Activated naive CD4-positive, alpha-beta T cell treated with anti-CD3 and anti-CD28 coated beads for 36 hours (primary cell): ENCODE measurements at places on chromosomes 3 and 15. TPM values are rescaled to one million over a fixed set of nuclear protein-coding genes. Genes with fewer than 3 reads are reported as not detected.

Gene CNTN4
- not detected for total RNA-seq

Gene MYD88
- total RNA-seq: 16.6 TPM

GRCh38 chr15:81373775-81374395 lies at the start of gene TMC3:
TMC3 (minus strand) TSS chr15:81374213; CDS start chr15:81374077, 136 bp downstream.
- DNase-seq: no peak

DNA sequence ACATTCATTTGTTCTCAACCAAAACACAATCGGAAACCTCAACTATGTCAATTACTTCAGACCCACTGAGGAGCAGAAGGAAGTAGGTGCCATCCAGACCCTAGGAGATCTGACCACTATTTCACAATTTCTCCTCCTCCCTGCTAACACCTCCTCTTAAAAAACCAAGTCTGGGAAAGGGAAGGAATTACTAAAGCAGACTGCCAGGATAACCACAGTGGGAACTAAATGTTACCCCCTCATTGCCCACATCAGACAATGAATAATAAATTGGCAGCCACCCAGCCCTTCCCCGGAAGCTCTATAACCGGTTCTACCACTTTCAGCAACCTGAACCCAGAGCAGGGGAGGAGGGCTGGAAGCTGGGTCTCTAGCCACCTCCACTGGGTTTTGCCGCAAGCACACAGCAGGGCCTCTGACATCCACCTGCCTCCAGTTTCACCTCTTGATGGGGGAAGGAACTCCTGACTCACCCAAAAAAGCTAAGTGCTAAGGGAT lies 17.6 kb downstream of the C15orf62 start:
- peak; percentile 83 for DNase-seq

GRCh38 chr3:53677413-53677812 lies 168.8 kb downstream of the CHDH start:
- no peak for DNase-seq

GRCh38 chr15:71151081-71151480 lies 35.8 kb downstream of the THSD4 start:
- DNase-seq: no peak

- DNase-seq: no peak
Observed at GRCh38 chr3:9498781-9499180, 54.8 kb downstream of the LHFPL4 start.

Gene STIMATE
- 9.7 TPM for total RNA-seq

Gene MINAR1
- total RNA-seq: 0.21 TPM

GRCh38 chr3:195180490-195181112 lies 90.4 kb downstream of the XXYLT1 start:
- DNase-seq: no peak

DNA sequence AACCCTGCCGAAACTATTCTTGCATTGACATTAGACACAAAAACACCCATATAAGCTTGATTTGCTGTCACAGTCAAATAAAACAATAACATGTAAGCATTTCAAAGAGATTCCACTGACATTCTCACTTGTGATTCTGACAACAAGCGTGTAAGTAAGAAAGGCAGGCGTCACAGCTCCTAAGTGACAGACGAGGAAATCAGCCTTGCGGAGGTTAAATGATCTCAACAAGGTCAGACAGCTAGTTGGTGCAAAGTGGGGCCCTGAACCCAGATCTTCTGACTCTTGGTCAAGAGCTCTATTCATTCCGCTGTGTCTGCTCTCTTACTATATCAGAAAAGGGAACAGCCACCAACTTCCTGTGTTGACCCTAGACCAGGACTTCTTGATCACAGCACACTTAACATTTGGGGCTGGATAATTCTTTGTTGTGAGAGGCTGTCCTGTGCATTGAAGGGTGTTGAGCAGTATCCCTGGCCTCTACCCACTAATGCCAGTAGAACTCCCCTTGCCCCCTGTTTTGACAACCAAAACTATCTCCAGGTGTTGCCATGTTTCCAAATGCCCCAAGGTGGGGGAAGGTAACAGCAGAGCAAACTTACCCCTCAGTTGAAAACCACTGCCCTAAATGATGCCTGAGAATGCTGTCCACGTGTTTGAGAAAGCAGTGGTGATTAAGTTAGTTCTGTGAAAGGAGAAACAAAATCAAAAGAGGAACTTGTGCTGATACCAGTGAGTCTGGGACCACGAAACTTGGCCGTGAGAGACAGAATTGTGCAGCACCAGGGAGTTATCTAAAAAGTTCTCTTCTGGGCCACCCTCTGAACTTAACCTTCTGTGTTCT lies 86.1 kb downstream of the LIPC start:
- peak; percentile 38 for DNase-seq

Gene SCN11A
- 0.05 TPM for total RNA-seq

DNA sequence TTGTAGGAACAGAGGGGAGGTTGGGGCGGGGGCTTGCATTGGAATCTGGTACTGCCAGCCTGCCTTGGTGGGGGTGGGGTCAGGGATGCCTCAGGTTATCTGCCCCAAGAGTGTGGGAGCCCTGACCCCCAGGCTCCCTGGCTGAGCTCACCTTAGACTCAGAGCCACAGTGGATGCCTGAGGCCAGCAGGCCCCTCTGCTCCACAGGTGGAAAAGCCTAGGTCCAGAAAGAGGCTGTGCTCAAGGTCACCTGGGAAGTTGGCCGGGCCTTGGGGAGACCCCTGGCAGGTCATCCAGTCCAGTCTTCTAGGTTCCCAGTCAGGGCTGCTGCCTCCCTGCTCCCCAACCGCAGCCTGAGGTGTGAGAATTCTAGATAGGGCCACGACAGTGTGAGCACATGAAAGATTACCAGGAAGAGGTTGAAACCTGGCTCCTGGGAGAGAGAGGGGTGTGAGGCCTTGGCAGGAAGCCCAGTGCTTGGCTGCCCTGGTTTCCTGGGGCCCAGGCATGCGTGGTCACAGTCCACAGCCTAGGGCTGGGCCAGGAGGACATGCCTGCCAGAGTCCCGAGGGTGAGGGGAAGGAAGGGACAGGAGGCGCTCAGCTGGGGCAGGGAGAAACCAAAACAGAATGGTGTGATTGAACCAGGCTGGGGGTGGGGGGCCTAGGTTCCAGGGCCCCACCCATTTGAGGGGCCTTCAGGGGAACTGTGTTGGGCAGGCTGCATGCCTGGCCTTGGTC lies 4.9 kb downstream of the HDAC11 start:
- peak; percentile 25 for DNase-seq

Gene MORF4L1
- total RNA-seq: 338 TPM

GRCh38 chr3:169116056-169116693 lies 547.3 kb downstream of the MECOM start:
- DNase-seq: no peak

- no peak for DNase-seq
Observed at GRCh38 chr3:94996743-94997142, 933.9 kb downstream of the NSUN3 start.

Gene CILP
- total RNA-seq: not detected

Gene GASK1A
- total RNA-seq: not detected

Gene P2RY12
- not detected for total RNA-seq

Gene ANKRD34C
- not detected for total RNA-seq

- no peak for DNase-seq
Observed at GRCh38 chr3:169144270-169144669, 519.2 kb downstream of the MECOM start.

GRCh38 chr3:133209871-133210550 lies 171.8 kb downstream of the TMEM108 start:
- peak; percentile 13 for DNase-seq

GRCh38 chr3:55709411-55710012 lies 222.4 kb upstream of the WNT5A start:
- DNase-seq: no peak

DNA sequence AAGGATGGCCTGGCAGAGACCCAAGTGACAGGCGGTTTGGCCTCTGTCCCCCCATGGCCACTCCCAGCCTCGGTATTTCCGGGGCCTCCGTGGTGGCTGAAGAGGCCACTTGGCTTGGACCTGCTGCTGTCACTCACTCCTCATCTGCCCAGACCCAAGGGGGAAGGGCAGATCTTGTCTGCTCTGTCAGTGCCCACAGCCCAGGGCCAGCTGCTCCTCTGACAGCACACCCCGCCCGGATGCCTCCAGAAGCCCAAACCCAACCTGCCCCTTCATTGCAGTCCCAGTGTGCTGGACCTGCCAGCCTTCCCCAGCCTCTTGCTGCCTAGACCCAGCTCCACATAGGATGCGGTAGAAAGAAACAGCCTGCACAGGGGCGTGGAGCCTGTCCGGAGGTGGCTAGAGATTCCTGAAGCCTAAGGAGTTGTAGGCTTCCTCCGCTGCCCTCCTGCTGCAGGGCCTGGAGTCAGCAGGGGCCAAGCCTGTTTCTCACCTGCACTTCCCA lies 52.0 kb downstream of the MAGEF1 start:
- no peak for DNase-seq

- no peak for DNase-seq
Observed at GRCh38 chr3:22265403-22265802, 514.4 kb upstream of the ZNF385D start.

Gene FURIN
- 443 TPM for total RNA-seq

Gene SUSD5
- total RNA-seq: not detected

DNA sequence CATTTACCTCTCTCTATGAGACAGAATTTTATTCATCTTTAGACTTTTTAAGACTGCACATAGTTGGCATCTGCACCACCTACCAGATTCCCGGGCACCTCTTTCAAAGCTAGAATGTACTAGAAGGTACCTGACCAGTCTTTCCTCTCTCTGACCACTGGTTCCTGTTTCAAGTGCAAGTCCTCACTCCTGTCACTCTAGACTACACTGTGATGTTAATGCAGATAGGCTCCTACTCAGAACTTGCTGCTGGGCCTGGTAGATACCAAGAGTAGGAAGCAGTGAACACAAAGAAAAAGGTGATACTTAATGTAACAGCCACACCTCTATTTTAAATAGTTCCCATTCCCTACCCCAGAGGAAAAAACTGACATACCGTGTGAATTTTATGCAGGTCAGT lies 8.1 kb upstream of the TCAIM start:
- no peak for DNase-seq

GRCh38 chr3:129534428-129535027 lies 6.1 kb downstream of the RHO start:
- no peak for DNase-seq

GRCh38 chr15:29242456-29243242 lies 27.0 kb downstream of the NSMCE3 start:
- no peak for DNase-seq

DNA sequence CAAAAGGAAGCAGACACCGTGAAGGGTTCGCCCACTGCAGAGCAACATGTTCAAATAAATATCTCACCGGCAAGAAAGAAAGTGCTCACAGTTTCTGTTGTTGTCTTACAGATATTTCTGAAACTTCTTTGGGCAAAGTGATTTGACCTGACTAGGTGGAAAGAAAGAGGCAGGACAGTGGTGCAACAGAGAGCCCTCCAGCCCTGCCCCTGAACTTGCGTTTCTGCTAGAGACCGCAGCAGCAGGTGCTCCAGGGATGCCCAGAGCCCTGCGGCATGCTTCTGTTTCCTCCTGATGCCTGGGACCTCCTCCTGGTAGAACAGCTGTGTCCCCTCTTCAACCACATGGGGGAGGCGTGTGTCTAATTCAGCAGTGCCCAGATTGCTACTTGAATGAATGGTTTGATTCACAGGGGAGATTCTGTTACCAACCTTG lies 123.4 kb downstream of the ATP10A start:
- peak; percentile 66 for DNase-seq

Gene MYO5C
- total RNA-seq: 0.19 TPM

DNA sequence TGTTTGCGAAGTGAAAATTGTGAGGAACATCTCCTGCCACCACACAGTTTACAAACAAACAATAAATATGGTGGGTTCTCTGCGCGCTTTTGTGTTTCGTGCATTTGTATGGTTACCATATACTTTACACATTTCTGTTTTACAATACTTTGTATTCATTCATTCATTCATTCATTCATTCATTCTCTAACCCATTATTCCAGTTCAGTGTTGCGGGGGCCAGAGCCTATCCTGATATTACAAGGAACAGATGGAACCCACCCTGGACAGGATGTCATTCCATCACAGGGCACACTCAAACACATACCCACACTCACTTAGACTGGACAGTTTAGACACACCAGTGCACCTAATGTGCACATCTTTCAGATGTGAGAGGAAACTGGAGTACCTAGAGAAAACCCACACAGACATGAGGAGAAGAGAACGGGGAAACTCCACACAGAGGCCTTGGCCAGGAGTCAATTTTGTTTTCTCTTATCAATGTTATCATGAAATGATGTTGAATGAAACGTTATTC lies 160.5 kb downstream of the FNDC3B start:
- no peak for DNase-seq

DNA sequence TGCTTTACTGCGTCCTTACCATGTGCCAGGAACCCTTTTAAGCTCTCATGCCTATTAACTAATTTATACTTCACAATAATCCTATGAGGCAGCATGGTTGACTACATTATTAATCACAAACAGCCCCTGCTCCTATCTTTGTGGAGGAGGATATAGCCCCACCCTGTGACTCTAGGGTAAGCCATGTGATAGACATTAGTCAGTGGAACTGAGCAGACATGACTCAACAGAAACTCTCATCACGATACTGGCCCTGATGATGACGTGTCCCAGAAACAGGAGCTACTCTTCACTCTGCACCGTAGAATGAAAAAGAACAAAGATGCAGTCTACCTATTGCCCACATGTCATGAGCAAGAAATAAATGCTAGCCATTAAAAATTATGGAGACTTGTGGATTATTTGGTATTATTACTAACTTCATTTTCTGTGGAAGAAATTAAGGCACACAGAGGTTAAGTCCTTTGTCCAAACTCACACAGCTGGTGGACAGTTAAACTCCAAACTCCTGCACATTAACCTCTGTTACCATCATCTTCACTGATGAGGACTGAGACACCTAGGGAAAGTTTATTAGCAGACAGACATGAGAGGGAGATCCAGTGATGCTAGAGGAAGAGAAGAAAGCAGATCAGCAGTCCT lies 51.2 kb downstream of the CFAP20DC start:
- peak; percentile 47 for DNase-seq

DNA sequence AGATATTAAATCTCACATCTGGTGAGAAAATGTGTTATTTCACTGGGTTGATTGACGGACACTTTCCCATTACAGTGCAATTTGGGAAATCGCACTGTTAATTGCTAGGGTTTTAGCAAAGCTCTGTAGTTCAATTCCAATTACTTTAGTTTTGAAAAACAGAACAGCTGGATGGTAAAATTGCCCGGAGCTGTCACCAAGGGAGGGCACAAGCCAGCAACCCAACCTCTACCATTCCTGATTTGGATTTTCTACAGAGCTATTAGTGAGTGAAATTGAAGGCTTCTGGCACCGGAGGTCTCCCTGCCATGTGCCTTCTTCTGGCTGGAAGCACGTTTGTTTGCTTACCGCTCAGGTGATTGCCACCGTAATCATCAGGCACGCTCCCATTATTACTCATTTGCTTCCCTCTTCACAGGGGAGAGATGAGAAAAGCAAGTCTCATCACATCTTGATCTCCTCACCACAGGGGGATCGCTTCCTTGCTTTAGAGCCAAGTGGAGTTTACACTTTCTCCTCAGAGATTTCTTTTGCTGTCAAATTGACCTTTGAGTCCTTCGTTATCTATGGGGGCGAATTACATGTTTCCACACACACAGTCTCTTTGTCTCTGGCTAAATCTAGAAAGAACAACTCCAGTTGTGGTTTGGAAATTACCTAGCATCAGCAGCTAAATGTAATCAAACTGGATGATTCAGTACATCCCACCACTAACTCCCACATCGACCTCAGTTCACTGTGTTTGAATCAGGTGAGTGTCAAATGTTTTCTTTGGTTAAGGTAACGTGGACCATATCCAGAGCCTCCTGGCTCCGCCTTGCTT lies 421.7 kb upstream of the GOLIM4 start:
- DNase-seq: no peak

GRCh38 chr3:54577313-54577712 lies 350.5 kb downstream of the LRTM1 start:
- DNase-seq: no peak
